ENCODE measurements at places on chromosomes 5 and 9.
A peak's percentile ranks its signal among the peaks of the same experiment; 100 is the strongest.

DNA sequence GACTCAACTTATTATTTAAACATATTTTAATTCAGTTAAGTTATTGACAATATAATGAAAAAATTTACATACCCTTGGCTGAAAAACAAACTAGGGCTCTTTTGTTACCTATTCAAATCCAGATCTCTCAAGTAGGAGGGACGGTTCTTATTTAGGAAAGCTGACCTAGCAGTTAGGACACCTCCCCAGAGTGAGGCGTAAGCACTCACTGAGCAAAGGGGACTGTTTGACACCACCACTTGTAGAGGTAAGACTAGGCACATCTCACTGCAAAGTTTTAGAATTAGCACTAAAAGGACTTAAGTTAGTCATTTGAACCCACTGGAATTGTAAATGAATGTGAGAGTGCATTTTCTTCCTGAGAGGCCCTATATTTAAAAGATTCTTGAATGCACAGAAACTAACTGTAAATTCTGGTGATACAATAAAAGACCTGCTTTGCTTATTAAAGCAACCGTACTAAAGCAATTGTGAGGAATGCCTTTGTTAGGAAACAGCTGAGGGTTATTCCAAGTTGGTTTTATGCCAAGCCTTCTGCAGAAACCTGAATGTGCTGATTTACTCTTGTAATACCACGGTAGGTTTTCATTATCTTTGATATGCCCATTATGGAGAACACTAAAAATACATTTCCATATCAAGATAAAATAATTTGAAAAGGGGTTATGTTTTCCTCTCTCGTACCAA, 16.2 kb downstream of the HACD4 start:
- DNase-seq: no peak

GRCh38 chr9:117214416-117214815, 200.4 kb downstream of the ASTN2 start:
- no peak for DNase-seq

GRCh38 chr5:45410304-45410995, 285.7 kb downstream of the HCN1 start:
- no peak for DNase-seq

DNA sequence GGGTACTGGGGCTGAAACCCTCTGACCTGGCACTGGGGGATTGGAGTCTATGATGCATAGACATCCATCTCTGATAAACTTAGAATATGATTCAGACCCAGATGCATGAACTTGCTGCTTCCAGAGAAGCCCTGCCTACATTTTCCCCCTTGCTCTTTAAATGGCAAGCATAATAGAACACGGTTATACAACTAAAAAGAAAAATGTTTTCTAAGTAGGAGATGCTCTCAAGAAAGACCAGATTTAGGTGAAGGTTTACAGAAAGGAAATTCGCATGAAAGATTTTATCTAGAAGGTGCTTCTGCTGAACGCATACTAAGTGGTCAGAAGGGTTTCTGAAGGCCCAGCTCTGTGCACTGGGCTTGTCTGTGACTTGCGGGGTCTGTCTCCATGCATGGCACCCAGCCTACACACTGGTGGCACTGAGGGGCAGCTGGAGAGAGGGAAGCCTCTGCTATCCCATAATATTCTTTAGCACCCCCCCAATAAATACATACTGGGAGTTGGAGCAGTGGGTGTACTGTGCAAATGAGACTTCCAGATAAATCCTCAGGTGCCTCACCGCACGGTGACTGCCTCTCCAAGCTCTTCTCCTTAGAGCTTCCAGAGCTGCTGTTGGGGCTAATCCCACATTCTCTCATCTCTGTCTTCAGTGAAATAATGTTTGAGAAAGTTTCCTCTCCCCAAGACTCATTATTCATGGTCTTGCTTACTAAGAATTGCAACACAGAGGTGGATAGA, 114.6 kb downstream of the FSTL4 start:
- DNase-seq: no peak

- no peak for DNase-seq
Observed at GRCh38 chr5:174300118-174300940, 254.8 kb downstream of the NSG2 start.

DNA sequence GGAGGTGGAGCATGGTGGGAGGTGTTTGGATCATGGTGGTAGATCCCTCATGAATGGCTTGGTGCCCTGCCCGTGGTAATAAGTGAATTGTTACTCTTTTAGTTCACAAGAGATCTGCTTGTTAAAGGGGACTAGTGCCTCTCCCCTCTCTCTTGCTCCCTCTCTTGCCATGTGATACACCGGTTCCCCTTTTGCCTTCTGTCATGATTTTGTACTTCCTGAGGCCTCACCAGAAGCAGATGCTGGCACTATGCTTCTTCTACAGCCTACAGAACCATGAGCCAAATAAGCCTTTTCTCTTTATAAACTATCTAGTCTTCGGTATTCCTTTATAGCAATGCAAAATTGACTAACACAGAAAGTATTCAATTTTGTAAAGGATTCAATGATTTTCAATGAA, 817.1 kb downstream of the TLR4 start:
- no peak for DNase-seq

- no peak for DNase-seq
Observed at GRCh38 chr9:81379655-81380054, 309.7 kb downstream of the TLE1 start.

- no peak for DNase-seq
Observed at GRCh38 chr5:111385051-111385450, 127.3 kb downstream of the STARD4 start.

- DNase-seq: no peak
Observed at GRCh38 chr9:135297456-135298075, 182.0 kb upstream of the PPP1R26 start.

DNA sequence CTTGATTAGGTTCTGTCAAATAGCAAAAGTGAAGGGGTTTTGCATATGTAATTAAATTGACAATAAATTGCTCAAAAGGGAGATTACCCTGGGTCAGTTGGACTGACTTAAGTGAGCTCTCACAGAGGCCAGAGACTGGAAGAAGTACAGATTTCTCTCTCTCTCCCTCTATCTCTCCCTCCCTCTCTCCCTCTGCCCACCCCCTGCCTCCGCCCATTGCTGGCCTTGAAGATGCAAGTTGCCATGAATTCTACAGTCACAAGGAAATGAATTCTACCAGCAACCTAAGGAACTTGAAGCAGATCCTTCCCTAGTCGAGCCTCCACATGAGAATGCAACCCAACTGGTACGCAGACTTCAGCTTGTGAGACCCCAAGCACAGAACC, 119.2 kb downstream of the LPAR1 start:
- DNase-seq: no peak

GRCh38 chr9:114048533-114049415, 29.3 kb downstream of the AMBP start:
- DNase-seq: no peak

GRCh38 chr9:136931611-136932130, 12.9 kb downstream of the FBXW5 start:
- DNase-seq: no peak

GRCh38 chr5:83472508-83473345, 1.2 kb downstream of the VCAN start:
- DNase-seq: no peak

- DNase-seq: no peak
Observed at GRCh38 chr9:4137681-4138099, 162.2 kb downstream of the GLIS3 start.

DNA sequence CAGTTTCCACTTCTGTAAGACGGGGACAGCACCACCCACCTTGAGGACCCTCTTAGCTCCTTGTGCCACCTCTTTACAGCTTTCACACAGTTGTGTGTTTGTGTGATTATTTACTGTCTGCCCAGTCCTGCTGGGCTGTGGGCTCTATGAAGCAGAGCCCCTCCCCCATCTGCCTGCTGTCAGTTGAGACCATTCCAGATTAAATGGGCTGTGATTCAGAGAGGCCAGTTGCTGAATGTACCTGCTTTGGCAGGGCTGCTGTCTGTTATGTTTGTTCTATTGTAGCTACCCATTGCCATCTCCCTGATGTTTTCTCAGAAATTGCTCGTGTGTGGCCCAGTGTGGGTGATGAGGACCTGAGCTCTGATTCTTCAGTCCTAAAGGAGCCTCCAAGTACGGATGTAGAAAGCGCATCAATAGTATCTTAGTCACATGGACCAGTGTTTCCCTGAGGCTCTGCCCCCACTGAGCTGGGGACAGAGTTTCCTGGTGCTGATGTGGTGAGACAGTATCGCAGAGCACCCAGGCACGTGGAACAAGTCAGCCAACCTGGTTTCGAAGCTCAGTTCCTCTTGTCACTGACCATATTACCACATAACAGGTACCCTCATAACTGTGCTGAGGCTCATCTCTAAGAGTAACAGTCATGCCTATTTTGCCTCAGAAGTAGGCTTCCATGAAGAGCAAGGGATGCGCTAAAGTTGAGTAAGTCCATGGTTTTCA, 3.7 kb downstream of the ANGPTL2 start:
- DNase-seq: no peak

DNA sequence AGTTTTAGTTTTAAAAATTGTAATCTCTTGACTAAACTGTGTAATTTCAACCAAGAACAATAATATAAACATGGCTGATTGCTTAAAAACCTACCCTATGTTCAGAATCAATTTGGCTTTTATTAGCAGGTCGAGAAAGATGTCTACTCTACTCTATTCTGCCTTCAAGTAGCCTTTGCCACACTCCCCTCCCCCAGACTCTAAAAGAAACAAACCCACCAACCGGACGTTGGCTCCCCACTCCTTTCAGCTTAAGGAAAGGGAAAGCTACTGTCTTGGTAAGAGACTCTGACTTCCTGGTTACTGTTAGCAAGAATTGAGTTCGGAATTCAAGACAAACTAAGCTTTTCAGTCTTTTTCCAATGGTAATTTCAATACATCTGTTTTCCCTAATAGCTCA, 46.7 kb downstream of the TNFAIP8 start:
- no peak for DNase-seq

GRCh38 chr5:16924206-16924605, 11.9 kb downstream of the MYO10 start:
- no peak for DNase-seq

- no peak for DNase-seq
Observed at GRCh38 chr5:56515011-56515410, 281.9 kb upstream of the ANKRD55 start.

- DNase-seq: no peak
Observed at GRCh38 chr5:116842514-116842961, 267.9 kb upstream of the SEMA6A start.

GRCh38 chr9:22079873-22080341, 70.8 kb upstream of the CDKN2B start:
- DNase-seq: peak; percentile 43

GRCh38 chr5:107370396-107370968, 300.3 kb downstream of the EFNA5 start:
- DNase-seq: no peak

DNA sequence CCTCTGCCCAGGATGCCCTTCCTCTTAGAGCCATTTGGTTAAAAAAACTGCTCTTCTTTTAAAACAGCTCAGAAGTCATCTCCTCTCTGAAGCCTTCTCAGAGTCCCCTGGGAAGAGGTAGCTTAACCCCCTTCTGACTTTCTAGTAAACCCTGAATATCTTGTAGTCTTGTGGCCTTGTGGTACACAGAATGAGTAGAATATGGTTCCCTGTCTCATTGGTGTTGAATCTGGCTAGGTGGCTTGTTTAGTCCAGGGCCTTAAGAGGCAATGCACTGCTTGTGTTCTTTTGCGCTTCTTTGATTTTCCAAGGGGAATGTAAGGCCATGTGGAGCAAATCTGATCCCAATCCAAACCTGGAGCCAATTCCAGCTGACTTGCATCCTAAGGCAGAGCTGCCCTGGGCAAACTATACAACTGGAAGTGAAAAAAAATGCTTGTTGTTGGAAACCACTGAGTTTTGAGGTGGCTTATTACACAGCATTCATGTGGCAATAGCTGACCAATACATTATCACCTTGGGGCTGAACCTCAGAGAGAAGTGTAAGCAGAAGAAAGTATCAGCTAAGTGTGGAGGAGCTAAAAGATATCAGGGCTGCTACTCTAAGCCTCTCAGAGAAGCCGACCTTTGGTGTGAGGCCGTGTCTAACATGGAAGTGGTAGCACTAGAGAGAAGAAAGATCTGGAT, 31.0 kb downstream of the ALG2 start:
- no peak for DNase-seq

DNA sequence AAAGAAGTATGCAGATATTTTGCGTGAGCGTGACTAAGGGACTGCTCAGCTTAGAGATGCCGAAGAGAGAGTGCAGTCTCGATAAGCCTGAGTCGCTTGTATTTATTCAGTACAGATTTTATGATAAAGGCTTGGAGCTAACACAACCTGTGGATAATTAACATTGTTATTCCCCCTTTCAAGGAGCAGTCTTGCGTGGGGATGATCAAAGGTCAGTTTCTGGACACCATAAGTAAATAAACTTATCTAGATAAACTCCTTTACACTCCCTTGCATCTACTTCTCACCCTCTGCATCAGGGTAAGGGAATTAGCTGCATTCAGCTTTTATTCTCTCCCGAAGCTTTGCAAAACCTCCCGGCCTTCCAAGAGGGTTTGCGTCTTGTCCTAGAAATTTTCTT, 357.8 kb upstream of the ST8SIA4 start:
- no peak for DNase-seq

- DNase-seq: no peak
Observed at GRCh38 chr5:168288349-168289245, 2.8 kb upstream of the WWC1 start.

DNA sequence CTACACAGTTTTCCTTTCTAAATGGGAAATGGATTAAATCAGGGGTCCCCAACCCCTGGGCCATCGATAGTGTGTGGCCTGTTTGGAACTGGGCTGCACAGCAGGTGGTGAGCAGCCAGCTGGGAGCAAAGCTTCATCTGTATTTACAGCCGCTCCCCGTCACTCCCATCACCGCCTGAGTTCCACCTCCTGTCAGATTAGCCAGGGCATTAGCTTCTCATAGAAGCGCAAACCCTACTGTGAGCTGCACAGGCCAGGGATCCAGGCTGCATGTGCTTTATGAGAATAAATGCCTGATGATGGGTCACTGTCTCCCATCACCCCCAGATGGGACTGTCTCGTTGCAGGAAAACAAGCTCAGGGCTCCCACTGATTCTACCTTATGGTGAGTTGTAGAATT, 41.2 kb upstream of the FLT4 start:
- DNase-seq: no peak

DNA sequence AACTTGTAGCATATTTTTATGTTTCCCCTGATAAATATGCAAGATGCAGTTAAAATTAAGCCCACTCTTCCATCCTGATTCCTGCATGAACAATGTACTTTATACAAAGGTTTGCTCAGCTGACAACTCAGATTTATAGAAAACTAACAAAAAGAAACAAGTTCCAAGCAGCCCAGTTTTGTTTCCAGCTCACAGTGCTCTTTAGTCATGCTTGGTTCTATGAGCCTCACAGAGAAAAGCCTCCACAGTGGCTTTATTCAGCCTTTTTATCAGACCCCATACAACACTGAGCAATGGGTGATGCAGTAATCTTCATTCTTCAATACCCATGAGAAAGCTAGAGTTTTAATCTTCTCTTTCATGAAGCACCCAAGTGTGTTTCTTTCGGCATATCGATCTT, 329.6 kb downstream of the SLCO4C1 start:
- DNase-seq: no peak
